Gastroesophageal sphincter (tissue), 4 donors: ENCODE measurements at places on chromosomes 4 and X.

DNA sequence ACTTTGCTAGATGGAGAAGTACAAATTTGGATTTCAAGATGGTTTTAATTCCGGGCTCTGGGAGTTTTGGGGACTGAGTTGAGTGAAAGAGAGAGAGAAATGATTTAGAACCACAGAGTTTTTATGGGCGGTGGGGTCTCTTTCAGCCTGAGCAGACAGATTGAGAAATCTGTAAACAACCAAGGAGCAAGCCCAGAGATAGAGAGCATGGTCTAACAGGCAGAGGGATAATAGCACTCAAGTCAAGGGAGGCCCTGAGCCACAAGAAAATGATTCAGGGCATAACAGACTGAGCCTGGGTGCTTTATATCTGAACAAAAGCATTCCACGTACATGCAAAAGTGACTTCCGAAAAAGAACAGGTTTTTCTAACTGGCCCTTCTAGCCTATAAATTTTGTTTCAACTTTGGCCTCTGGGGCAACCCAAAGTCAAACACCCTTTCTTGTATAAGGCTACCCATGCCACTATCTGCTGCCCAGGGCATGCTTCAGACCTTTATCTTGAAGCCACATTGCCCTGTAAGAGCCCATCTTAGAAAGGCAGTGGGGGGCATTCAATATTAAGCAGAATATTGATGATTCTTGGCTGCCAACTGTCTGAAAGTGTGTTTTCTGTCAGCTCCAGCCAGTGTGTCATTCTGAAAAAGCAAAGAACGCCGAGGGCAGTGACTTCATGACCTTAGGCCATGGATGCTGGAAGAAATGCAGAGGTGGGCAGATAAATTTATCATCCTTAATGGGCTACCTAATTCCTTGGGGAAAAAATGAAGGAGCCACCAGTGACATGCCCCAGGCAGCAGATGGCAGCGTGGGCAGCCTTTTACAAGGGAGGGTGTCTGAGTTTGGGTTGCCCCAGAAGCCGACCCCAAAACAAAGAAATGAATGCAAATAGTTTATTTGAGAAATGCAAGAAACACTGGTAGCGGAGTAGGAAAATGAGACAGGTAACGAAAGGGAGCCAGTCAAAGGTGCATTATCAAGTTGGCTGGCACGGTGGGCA lies 637.6 kb downstream of the MID1IP1 start:
- no peak for ATAC-seq

DNA sequence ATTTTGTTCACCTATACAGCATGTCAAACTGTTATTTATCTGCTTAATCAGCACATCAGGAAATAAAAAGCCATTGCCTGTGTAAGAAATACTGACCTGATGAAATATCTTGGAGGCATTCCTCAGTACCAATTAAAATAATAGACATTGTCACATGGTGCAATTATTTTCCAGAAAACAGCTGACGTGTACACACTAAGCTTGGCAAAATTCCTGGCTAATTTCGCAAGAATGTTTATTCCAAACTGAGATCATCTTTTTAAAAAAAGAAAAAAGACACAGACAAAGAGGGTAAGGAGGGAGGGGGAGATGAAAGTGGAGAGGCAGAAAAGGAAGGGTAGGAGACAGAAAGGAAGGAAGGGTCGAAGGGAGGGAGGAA lies 61.9 kb upstream of the NFKB1 start:
- peak; percentile 90 for ATAC-seq

- ATAC-seq, result no peak
Observed at GRCh38 chr4:65515646-65516045, 154.6 kb downstream of the EPHA5 start.

DNA sequence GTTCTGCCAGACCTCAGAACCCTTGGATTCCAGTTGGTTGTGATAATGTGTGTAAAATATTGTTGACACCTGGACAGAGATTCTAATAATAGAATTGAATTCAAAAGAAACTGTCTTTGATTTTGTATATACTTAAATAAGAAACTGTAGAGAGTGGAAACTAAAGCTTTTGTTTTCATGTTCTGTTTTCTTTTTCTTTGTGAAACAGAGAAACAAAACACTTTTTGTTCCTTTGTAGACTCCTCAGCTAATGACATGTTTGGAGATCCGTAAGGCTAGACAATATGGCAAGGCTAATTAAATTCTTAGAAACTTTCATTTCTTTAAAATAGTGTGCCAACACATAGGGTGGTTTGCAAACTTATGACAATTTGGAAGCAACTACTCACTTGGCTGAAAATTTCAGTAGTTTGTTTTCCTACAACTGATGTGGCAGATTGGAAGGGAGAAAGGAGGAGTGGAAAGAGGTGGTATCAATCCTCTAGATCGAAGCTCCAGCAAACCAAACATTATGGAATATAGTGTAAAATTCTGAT lies 90.9 kb upstream of the FAT1 start:
- ATAC-seq, result no peak

DNA sequence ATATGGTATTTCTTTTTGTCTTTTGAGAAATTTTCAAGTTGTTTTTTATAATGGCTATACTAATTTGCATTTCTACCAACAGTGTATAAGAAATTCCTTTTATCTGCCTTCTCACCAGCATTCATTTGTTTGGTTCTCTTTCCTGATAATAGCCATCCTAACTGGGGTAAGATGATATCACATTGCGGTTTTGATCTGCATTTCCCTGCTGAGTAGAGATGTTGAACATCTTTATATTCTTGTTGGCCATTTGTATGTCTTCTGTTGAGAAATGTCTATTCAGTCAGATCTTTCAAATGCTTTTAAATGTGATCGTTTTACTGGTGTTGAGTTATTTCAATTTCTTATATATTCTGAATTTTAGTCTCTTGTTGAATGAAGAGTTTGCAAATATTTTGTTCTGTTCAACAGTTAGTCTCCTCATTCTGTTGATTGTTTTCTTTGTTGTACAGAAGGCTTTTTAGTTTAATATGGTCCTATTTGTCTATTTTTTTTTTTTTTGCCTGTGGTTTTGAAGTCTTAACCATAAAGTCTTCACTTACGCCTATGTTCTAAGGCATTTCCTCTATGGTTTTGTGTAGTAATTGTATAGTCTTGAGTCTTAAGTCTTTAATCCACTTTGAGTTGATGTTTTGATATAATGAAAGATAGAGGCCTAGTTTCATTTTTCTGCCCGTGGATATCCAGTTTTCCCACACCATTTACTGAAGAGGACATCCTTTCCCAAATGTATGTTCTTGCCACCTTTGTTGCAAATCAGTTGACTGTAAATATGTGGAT lies 1566.9 kb downstream of the STIM2 start:
- ATAC-seq, result no peak
